Muscle of arm (tissue), 14 donors: ENCODE measurements at places on chromosomes 2 and 18. TPM values are rescaled to one million over a fixed set of nuclear protein-coding genes. Genes with fewer than 3 reads are reported as not detected.

LYG1 gene
- not detected for polyA plus RNA-seq

NEURL3 gene
- 0.56 TPM for polyA plus RNA-seq

CIDEA gene
- not detected for polyA plus RNA-seq

NAT8 gene
- 0.36 TPM for polyA plus RNA-seq

NEU2 gene
- not detected for polyA plus RNA-seq

DOCK10 gene
- polyA plus RNA-seq: 13.4 TPM

SNTG2 gene
- 0.13 TPM for polyA plus RNA-seq

BUB1 gene
- polyA plus RNA-seq: 14.5 TPM

PAX3 gene
- polyA plus RNA-seq: 1.6 TPM

TCF23 gene
- 0.29 TPM for polyA plus RNA-seq

CHRND gene
- 124 TPM for polyA plus RNA-seq

LRATD1 gene
- polyA plus RNA-seq: 10.9 TPM

RBBP8 gene
- polyA plus RNA-seq: 11.6 TPM

RAMP1 gene
- 27.5 TPM for polyA plus RNA-seq

GKN2 gene
- not detected for polyA plus RNA-seq

TLX2 gene
- polyA plus RNA-seq: not detected

HOXD3 gene
- 2.5 TPM for polyA plus RNA-seq

SP100 gene
- polyA plus RNA-seq: 19.4 TPM

OXER1 gene
- 8.3 TPM for polyA plus RNA-seq

SKOR2 gene
- not detected for polyA plus RNA-seq

LHCGR gene
- not detected for polyA plus RNA-seq

ZNF892 gene
- polyA plus RNA-seq: 2.8 TPM
